ENCODE measurements at places on chromosomes 1 and 21. TPM values are rescaled to one million over a fixed set of nuclear protein-coding genes. Genes with fewer than 3 reads are reported as not detected.

The REN gene
- total RNA-seq = not detected

The SNAP47 gene
- 24.1 TPM for total RNA-seq

The GREM2 gene
- total RNA-seq = not detected

The C4BPA gene
- not detected for total RNA-seq

The GAS5 gene
- total RNA-seq = 1,009 TPM

The GRHL3 gene
- total RNA-seq = not detected

The CGN gene
- 2.0 TPM for total RNA-seq

The TNFRSF18 gene
- 52.5 TPM for total RNA-seq

The TAS1R1 gene
- not detected for total RNA-seq

The BRDT gene
- not detected for total RNA-seq

The OR2G3 gene
- total RNA-seq = not detected

The TNFRSF25 gene
- 67.8 TPM for total RNA-seq

DNA sequence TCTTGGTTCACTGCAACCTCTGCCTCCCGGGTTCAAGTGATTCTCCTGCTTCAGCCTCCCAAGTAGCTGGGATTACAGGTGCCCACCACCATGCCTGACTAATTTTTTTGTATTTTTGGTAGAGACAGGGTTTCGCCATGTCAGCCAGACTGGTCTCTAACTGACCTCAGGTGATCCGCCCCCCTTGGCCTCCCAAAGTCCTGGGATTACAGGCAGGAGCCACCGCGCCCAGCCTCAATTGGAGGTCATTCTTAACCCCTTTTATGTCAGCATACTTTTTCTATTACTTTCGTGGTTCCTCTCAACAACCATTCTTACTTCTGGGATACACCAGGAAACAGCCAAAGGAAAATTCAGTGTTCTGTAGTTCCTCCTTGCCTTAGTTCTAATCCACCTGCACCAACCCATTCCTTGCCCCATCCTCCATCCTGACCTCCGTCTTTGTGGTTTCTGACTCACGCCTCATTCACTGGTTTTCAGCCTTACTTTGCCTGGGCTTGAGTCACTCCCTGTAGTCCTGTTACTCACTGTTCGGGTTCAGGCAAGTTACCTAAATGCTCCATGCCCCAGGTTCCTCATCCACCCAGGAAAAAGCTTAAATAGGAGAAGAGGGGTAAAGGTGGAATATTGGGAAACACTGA is 12.9 kb upstream of the BCL10 start:
- DNase-seq = no peak

DNA sequence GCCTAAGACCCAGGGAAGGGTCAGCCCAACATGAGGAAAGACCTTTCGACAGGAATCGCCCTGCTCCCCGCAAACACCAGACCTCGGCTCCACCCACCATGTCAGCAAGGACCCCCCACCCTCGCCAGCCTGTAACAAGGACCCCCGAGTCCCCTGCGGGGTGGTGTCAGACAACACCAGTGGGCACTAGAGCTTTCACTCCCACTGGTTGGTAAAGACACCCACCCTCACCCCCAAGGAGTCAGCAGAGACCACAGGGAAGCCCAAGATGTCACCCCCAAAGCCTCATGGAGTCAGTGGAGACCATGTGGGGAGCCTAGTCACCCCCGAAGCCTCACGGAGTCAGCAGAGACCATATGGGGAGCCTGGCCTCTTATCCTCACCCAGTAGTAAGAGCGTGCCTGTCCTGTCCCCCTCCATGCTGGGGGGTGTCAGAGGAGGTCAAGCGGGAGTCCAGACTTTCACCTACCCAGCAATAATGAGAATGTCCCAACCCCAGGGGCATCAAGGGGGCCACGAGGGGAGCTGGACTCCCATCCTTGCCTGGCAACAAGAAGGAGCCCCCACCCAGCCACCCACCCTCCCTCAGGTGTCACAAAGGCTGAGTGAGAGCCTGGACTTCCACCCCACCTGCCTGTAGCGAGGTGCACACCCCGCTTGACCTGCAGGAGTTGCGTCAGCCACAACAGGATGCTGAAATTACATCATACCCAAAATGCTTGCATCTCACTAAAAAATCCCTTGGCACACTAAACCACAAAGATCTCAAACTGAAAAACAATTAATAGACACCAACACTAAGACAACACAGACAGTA is 24.8 kb downstream of the SLC19A1 start:
- DNase-seq = no peak

- DNase-seq = peak; percentile 9
These were observed 224.0 kb downstream of the KIF26B start for GRCh38 chr1:245378745-245379144.

DNA sequence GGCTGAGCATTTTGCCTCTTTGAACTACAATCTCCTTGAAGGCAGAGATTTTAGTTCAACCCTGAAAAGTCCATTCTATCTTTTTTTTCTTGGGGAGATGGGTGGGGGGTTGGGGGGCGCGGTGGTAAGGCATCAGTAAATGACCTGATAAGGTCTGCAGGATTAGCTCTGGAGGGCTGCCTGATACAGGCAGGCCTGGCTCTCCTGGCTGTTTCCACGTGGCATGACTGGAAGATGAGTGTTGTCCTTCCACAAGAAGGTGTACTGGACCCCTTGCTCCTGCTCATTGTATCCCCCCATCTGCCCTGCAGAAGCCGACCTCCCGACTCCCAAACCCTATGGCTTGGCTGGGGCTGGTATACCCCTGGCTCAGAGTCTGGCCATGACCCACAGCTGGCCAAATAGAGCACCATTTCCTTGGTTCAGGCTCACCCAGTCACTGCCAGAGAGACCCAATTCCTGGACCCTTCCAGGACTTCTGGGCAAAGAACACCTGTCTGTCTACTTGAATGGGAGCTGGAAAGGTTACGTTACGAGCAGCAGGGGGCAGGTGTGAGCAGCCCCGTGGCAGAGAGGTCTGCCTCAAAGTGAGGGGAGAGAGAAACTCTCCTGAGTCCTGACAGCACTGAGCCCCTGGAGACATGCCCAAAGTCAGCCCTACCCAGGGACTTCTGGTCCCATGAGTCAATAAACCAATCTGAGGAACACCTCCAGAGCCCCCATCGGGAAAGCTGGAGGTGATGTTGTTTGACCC is 17.0 kb downstream of the DHRS3 start:
- peak; percentile 52 for DNase-seq

GRCh38 chr1:156134716-156135435 is 18.5 kb upstream of the SEMA4A start:
- no peak for DNase-seq

GRCh38 chr1:1066403-1067283 is 7.5 kb downstream of the RNF223 start:
- peak; percentile 48 for DNase-seq

- DNase-seq = no peak
These were observed 26.9 kb downstream of the CRP start for GRCh38 chr1:159687511-159687910.

GRCh38 chr1:232883992-232884661 is 66.3 kb upstream of the NTPCR start:
- no peak for DNase-seq

GRCh38 chr1:240497908-240498307 is 114.0 kb downstream of the GREM2 start:
- no peak for DNase-seq

GRCh38 chr1:219330669-219331068 is 157.0 kb downstream of the LYPLAL1 start:
- DNase-seq = no peak

- DNase-seq = no peak
These were observed 45.1 kb upstream of the RGS2 start for GRCh38 chr1:192763756-192764155.

DNA sequence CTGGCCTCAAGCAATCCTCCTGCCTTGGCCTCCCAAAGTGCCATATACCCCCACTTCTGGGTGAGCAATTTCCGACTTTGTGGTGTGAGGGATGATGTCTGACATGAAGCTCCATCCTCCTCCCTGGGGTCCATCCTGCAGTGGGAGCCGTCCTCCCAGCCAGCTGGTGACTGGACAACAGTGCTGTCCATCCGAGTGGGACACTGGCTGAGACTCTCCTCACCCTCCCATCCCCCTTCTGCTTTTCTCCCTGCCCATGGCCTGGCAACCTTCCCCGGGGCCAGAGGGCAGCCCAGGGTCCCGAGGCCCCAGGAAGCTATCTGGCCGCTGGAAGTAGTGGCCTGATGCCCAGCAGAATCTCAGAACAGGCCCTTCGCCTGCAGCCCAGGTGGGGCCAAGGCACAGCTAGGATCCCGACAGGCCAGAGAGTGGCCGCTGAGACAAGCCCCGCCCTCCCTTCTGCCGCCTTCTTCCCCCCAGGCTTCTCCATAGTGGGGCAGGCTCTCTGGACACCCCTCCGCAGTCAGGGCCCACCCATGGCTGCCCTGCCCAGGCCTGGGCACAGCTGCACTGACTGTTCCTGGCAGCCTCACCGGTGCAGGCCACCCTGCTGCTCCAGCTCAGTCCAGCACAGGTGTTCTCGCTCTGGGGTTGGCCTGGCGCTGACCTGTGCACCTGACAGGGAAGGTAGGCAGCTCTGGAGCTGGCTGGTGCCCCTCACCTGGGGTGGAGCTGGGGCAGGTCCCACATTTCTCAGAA is 8.4 kb upstream of the FAAP20 start:
- no peak for DNase-seq

DNA sequence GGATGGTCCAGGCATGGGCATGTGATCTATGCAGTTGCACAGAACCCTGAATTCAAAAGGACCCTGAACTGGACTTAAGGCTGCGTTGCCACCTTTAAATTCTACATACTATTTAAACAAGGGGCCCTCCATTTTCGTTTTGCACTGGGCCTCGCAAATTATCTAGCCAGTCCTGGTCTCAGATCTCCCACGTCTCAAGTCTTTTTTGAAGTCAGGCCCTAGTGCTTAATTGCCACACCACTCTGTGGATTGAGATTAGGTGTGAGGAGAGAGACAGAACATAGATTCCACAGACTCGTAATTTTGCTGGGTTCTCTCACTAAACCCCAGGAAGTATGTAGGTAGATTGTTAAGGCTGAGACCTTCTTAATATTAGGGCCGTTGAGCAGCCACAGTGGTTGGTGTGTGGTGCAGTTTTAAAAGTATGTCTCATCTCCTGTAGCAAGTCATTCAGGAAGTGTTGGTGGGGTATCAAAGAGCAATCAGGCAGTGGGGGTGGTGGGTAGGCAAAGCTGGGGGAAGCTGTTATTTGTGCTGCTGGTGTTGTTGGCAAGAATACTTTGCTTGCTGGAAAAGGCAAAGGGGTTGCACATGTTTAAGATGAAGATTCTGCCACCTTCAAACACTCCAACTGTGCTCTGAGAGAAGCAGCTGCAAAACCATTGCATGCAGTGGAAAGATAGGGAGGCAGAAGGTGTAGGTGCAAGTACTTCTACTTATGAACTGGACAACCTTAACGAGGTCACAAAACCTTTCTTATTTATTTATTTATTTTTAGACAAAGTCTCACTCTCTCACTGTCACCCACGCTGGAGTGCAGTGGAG is 11.2 kb downstream of the CD84 start:
- peak; percentile 71 for DNase-seq

GRCh38 chr1:212651521-212651920 is 43.0 kb downstream of the ATF3 start:
- no peak for DNase-seq

DNA sequence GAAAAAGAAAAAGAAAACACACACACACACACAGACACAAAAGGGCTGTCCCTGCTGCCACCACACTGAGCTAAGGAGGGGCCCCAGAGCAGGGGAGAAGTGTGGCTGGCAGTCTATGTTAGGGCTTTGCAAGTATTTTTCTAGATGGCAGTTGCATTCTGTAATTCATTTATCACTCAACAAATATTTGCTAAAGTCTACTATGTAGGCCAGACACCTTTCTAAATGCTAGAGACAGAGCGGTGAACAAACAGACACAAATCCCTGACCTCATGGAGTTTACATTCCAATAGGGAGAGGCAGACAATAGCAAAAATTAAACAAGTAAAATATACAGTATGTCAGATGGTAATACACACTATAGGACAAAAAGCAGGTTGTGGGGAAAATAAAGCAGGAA is 20.2 kb downstream of the WDR64 start:
- no peak for DNase-seq

- no peak for DNase-seq
These were observed 14.3 kb downstream of the ADAMTSL4 start for GRCh38 chr1:150563340-150564038.

DNA sequence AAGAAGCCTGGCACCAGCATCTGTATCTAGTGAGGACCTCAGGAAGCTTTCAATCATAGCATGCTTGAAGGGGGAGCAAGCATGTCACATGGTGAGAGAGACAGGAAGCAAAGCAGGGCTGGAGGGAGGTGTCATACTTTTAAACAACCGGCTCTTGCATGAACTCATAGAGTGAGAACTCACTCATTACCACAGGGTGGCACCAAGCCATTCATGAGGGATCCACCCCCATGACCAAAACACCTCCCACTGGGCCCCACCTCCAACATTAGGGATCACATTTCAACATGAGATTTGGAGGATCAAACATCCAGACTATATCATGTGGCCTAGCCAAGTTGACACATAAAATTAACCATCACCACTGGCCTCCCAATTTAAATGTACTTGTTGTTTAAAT is 125.1 kb upstream of the KCND3 start:
- DNase-seq = no peak

GRCh38 chr1:196102826-196103225 is 505.4 kb downstream of the KCNT2 start:
- DNase-seq = no peak

DNA sequence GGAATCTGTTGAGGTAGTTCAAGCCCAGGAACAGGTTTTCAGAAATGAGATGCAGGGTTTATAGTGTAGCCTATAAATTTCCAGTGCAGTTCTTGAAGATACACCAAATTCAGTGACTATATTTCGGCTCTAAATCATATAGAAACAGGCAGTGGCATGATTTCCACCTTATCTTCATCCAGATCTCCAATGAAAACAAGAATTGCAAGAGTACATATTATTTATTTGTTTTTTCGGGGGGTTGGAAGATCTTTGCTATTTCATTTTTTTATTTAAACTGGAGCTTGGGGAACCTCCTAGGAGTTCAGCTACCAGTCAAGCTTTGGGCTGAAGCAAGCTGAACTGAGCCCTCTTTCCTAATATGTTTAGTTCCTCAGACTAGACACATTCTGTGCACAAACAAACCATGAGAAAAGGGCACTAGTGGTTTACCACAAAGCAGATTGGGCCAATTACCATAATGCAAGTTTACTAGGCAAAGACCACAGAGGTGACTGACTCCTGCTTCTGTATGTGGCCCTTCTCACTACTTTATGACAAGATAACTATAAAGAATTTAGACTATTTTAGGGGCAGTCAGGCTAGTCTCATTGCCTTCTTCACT is 68.5 kb downstream of the RGS2 start:
- no peak for DNase-seq

GRCh38 chr1:107867422-107867821 is 97.6 kb downstream of the VAV3 start:
- DNase-seq = no peak

- no peak for DNase-seq
These were observed 29.7 kb downstream of the JUN start for GRCh38 chr1:58754073-58754613.

Data from activated naive CD8-positive, alpha-beta T cell treated with anti-CD3 and anti-CD28 coated beads for 36 hours (primary cell).